ENCODE measurements at places on chromosomes 11 and 22.

DNA sequence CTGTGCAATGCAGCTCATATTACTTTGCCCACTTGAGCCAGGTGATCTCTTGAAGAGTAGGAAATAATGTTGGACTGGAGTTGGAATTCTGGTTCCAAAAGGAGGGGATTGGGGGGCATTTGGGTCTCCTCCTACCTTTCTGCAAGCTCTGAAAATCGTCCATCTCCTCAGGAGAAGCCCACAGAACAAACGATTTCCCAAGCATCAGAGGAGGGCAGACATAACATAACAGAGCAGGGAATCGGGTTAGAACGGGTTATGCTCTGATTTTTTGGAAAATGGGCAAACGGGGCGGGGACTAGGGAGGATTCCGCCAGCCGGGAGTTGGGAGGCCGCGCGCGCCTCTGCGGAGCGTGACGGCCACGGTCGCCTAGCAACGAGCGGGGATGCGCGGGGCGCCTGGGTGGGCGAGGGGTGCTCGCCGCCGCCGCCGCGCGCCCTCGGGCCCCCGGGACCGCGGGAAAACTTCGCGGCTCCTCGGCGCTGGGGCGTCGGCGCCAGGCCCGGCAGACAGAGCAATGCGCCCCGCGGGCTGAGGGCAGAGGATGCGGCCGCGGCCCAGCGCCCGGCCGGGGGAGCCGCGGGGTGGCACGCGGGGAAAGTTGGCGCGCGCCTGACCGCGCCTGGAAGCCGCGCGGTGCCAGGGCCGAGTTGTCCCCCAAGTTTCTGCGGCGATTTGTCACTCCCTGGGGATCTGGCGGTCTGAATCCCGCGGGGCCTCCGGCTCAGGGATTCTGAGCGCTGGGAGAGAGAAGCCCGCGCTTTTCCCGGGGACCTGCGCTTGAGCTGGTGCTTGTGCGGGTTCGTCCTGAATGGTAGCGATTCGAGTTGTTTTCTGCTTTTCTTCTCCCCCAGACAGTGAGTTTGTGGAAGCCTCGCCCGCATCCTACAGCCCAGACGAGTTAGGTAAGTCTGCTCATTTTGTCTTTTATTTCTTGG, 27.8 kb upstream of the AMOTL1 start:
- peak; percentile 48 for DNase-seq

- DNase-seq, result peak; percentile 23
Observed at GRCh38 chr11:117315285-117316196, 515 bp downstream of the BACE1 start.

- no peak for DNase-seq
Observed at GRCh38 chr11:13137844-13138301, 128.8 kb downstream of the RASSF10 start.

DNA sequence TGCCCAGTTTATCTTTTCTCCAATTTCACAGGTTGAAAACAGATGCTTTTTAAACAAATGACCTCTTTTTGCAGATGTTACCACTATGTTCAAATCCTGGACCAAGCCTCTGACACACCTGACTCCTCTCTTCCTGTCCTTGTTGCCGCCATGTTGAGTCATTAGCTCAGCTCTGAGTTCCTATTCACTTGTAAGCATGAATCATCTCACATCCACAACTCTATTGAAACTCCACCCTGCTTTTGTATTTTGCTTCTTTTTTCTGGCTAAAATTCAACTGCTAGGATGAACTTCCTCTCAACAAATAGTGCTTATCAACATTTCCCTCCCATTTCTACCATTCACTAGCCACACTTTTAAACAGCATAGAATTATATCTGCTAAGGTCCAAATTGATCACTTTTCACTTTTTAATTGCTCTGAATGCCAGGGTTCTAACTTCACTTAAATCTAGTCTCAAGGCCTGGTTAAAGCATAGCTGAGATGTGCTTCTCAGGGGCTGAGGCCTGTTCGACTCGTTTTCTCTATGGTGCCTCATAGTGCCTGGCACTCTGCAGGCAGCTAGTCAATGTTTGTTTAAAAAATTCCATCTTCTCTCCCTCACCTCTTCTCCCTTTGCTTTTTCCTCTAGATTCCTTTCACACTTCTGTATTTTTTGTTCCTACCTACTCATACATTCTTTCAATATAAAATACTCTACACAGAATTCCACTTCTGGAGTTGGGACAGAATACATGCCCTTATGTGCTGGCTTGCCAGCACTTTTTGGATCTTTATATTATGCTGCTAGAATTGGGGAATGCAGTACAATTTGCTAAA, 3.9 kb downstream of the JOSD1 start:
- DNase-seq, result no peak

DNA sequence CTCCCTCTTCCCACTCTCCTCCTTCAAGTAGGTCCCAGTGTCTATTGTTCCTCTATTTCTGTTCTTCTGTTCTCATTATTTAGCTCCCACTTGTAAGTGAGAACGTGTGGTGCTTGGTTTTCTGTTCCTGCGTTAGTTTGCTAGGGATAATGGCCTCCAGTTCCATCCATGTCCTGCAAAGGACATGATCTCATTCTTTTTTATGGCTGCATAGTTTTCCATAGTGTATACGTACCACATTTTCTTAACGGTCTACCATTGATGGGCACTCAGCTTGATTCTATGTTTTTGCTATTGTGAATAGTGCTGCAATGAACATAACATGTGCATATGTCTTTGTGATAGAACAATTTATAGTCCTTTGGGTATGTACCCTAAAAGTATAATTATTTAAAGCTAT, 26.2 kb downstream of the C2CD3 start:
- DNase-seq, result no peak

DNA sequence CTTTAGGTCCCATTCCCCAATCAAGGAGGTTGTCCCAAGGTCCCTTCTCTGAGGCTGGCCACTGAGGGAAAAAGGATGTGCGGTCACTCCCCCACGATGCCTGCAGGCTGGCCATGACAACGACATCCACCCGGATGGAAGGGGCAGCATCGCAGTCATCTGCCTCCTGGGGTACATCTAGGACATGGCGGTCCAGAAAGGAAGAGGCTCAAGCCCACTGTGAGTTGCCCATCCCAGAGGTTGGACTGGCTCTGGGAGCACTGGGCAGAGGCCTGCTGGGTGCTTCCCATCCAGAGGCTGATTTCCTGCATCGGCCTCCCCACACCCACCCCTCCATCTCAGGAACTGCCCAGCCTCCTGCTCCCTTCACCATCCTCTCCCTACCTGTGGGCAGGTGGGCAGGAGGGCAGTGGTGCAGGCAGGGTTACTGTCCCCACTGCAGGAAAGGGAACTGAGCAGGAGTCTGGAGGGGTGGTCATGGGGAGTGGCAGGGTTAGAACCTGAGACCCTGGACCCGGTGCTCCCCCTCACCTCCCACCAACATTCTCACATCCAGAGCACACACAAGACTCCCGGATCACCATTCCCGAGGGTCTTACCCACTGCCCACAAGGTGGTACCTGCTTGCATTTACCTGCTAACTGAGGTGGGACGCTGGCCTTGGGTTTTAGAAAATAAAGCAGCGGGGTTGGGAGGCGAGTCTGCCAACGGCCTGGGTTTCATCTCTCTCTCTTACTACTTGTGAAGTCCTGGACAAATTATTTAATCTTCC, 4.4 kb downstream of the RCE1 start:
- no peak for DNase-seq

DNA sequence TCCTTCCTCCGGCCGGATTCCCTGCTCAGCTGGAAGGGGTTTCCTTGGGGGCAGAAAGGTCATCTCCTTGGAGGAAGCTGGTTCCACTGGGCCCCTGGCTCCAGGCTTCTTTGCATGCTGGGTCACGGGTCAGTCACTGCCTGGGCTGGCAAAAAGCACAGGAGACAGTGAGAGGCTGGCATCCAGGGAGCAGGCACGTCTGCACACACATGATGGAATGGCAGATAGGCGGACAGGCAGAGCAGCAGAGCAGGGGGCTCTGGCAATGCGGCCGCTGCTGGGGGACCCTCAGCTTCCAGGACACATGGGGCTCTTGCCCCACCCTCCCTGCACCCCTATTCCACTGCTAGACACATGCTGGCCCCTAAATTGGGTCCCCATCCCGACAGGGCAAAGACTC, 40.4 kb downstream of the C11orf58 start:
- DNase-seq, result no peak

GRCh38 chr11:22774716-22775115, 54.9 kb downstream of the SVIP start:
- no peak for DNase-seq

DNA sequence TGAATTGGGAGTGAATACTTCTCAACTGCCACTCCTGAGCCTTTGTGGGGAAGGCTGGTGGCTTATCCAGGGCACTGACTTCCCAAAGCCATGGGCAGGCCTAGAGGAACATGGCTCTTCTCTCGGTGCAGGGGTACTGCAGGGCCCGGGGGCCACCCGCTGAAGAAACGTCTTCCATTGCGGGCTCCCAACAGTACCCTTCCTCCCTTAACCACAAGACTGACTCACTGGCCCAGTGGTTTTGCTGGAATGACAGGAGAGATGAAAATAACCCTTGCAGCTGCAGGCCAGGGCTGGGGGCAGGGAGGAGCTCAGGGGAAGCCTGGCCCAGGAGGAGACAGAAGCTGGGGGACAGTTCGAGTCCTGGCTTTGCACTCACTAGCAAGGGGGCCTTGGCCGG, 13.5 kb downstream of the TXN2 start:
- DNase-seq, result no peak

GRCh38 chr22:35204807-35205775, 52.2 kb upstream of the HMGXB4 start:
- peak; percentile 30 for DNase-seq

DNA sequence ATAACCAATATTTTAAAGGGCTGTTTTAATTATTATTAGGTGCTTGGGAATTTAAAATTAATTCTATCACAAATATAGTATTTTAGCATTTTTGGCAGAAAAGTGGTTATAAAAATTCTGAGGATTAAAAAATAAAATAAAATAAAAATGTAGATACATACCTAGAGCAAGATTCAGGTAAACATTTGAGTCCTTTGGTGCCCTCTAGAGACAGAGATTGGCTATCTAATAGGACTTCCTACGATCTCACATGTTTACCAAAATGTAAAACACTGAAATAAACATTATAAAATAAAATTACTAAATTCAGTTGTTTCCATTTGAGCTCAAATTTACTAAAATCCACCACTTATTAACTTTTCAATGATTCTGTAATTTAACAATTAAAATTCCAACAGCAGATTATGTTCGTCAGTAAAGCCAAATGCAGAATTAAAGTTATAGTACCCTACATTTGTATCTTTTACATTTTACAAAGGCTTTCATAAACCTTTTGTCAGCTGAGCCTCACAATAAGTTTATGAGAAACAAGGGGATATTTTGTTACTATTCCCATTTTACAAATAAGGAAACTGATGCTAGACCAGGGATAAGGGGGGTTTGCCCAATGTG, 27.7 kb downstream of the SLC36A4 start:
- DNase-seq, result no peak

DNA sequence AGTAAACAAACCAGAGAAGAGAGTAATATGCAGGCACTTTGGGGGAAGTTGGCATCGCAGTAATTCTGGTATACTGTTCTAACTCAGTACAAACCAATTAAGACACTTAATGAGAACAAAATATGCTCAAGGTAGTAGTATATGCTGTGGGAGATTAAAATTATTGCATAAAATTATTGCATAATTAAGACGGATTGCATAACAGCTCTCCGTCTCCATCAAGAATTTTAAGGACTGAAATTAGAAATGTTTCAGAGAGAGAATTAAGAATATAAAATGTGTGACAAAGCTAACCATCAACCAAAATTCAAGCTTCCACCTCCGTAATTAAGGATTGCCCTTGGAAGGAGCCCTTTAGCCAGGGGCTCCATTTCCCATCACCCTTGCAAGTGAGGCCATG, 428.5 kb downstream of the ETS1 start:
- DNase-seq, result no peak

- no peak for DNase-seq
Observed at GRCh38 chr22:20194681-20195593, 44.1 kb upstream of the CCDC188 start.

GRCh38 chr22:20249797-20250354, 18.2 kb downstream of the RTN4R start:
- no peak for DNase-seq

DNA sequence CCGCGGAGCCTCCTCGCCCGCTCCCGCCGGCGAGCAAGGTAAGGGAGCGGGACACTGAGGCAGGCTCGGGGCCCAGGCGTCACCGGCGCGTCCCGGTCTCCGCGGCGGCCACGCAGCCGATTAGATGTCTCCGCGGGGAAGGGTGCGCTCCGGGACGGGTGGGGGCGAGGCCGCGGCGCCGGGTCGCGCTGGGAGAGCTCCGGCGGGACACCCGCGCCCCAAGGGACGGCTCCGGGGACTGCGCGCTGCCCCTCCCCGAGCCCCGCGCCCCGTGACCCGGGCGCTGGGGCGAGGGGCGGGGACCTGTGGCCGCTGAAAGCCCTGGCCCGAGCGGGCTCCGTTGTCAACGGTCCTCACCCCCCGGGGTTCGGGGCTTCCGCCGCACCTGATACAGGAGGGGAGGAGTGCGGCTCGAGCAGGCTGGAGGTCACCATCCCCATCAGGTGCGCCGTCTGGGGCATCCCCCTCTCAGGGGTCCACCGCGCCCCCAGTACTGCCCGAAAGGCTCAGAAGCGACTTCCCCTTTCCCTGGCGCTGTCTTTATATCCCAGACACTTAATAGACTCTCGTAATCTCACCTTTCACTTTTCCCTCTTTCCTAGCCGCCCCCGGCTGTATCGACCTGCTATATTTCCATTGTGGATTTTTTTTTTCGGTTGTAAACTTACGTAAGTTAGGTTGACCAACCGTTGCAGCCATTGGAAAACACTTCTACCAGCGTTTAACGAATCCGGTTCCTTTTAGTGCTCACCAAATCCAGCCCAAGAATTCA, 573 bp downstream of the PPFIA1 start:
- DNase-seq, result peak; percentile 38

- no peak for DNase-seq
Observed at GRCh38 chr11:116513278-116513823, 259.4 kb downstream of the BUD13 start.

DNA sequence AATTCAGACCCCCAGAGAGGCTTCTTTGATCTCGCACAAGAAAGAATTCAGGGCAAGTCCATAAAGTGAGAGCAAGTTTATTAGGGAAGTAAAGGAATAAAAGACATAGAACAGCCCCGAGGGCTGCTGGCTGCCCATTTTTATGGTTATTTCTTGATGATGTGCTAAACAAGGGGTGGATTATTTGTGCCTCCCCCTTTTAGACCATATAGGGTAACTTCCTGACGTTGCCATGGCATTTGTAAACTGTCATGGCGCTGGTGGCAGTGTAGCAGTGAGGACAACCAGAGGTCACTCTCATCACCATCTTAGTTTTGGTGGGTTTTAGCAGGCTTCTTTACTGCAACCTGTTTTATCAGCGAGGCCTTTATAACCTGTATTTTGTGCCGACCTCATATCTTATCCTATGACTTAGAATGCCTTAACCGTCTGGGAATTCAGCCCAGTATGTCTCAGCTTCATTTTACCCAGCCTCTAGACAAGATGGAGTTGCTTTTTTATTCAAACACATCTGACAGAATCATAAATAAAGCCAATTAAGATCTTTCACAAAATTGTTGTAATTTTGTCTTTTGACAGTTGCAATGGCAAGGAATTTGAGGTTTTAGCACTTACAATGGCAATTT, 7.6 kb downstream of the DDIAS start:
- peak; percentile 37 for DNase-seq

DNA sequence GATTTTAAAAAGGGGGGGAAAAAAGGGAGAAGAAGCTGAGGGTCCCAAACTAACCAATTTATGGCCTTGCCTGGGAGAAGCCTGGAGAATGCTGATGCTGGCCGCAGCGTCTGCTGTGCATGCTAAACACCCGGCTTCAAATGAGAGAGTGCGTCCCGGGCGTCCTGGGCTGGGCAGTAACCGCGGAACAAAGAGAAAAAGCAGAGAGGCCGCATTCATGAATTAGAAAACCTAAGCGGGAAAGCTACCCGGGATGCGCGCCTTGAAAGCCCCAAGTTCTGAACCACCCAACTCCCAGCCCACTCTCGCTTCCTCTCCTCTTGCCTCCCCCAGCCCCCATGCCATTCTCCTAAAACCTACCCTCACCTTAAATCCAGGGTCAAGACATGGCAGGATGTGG, 6.5 kb downstream of the MN1 start:
- peak; percentile 71 for DNase-seq

Measured in ELF-1 (cell line).